Activated CD8-positive, alpha-beta memory T cell treated with anti-CD3 and anti-CD28 coated beads for 48 hours (primary cell): ENCODE measurements at places on chromosomes 3 and 15.

- no peak for DNase-seq
Observed at GRCh38 chr3:147397155-147397874, 9.0 kb downstream of the ZIC4 start.

- no peak for DNase-seq
Observed at GRCh38 chr3:12501360-12502020, 17.2 kb downstream of the TSEN2 start.

GRCh38 chr3:55362210-55362960, 124.7 kb downstream of the WNT5A start:
- DNase-seq, result no peak

DNA sequence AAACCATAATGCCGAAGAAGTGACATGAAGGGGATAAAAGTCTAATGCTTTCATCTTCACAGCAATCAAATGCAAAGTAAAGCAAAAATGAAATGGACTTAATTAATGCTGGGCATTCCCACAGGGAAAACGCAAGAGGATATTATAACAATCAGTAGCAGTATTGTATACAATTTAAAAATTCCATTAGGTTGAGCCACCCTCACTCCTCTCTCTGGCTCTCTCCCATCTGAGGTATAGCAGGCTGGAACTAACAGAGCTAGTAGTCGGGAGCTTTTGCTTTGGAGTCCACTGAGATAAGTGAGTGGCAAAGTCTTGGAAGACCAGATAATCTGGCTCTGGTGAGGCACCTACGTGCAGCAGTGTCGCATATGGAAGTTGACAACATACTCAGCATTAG, 33.9 kb downstream of the DET1 start:
- DNase-seq, result no peak

DNA sequence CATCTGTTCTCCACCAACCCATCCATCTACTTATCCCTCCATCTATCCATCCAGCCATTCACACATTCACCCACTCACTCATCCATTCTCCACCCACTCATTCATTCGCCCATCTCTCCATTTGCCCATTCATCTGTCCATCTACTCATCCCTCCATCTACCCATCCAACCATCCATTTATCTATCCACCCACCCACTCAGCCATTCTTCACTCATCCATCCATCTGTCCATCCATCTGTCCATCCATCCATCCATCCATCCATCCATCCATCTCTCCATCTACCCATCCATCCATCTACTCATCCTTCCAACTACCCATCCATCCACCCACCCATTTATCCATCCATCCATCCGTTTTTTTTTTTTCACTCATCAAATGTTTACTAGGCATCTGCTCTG, 13.9 kb downstream of the FAM3D start:
- no peak for DNase-seq

- no peak for DNase-seq
Observed at GRCh38 chr3:86991840-86992435, 989 bp upstream of the VGLL3 start.

DNA sequence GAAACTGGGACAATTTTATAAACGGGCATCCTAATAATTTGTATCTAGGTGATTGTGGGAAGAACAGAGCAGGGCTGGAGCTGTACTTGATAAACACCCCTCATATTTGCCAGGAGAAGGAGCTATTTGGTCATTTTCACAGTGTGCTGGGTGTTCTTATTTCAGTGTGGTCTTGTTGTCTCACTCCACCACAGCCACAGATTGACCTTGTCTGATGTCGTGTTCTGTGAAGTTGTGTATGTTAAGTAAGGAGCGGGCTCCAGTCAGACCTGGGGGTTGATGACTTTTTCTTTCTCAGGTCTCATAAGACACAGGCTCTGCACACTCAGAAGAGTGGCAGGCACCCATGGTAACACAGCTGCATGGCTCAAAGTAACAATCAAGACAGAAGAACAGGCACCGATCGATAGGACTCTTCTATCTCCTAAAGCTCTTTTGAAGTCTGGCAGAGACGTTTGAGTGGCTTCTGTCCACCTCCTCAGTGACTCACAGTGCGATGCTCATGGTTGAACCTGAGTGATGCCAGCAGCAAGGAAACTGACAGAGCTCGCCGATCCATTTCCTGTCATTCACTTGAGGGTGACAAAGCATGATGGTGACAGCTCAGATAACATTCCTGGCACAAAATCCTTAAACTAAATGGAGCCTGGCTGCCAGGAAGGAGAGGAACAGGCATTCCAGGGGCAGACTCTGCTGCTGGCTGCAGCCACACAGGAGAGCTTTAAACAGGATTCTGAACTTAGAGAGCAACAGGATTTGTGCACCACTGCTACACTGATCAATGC, 20.8 kb downstream of the DPH3 start:
- no peak for DNase-seq

DNA sequence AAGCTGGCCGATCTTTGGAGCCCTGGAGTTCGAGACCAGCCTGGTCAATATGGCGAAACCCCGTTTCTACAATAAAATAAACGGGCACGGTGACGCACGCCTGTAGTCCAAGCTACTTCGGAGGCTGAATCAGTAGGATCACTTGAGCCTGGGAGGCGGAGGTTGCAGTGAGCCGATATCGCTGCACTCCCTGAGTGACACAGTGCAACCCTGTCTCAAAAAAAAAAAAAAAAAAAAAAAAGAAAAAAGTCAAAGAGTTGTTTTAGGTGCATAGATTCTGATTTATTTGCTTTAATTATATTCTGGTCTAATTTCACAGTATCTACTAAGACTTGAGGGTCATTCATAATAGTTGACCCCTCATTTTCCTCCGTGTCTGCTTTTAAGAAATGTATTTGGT, 1.7 kb downstream of the ARL13B start:
- no peak for DNase-seq

- DNase-seq, result no peak
Observed at GRCh38 chr3:9810433-9810770, 340 bp downstream of the TTLL3 start.

DNA sequence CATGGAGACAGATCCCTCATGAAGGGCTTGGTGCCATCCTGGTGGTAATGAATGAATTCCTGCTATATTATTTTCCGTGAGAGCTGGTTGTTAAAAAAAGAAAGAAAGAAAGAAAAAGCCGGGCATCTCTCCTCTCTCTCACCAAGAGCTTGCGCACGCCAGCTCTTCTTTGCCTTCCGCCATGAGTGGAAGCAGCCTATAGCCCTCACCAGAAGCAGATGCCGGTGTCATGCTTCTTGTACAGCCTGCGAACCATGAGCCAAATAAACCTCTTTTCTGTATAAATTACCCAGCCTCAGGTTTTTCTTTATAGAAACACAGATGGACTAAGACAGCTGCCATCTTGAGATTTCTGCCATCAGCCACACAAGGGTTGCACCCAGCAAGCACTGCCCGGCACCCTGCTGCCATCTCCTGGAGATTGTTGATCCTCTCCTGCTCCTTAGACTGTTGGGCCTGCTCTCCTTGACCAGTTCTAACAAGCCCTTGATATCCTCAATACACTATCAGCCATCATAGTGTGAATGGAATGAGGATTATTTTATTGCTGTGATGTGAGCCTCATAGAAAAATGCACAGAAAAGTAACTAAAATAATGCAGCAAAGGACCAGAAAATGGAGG, 3.5 kb upstream of the AHSG start:
- DNase-seq, result no peak

- DNase-seq, result no peak
Observed at GRCh38 chr3:140510303-140510861, 167.5 kb upstream of the TRIM42 start.

- no peak for DNase-seq
Observed at GRCh38 chr15:74414081-74414580, 19.6 kb downstream of the SEMA7A start.

- no peak for DNase-seq
Observed at GRCh38 chr3:112117841-112118571, 15.0 kb downstream of the GCSAM start.

DNA sequence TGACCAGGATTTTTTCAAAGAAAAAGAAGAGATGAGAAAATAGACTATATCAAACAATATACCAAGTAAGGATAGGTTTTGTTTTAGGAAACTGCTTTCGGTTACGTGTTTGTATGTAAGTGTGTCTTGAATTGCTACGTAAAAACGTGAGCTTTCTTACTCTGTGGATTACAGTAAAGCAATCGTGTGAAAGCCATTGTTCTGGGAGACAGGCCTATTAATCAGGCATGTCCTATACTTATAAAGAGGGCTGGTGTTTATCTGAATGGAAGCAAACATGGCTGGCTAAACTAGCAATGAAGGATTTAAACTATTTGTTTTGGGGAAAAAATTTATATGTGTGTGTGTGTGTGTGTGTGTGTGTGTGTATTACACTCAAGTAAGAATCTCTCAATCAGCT, 2.6 kb downstream of the EHHADH start:
- no peak for DNase-seq

- no peak for DNase-seq
Observed at GRCh38 chr15:81942655-81943195, 103.1 kb downstream of the MEX3B start.

GRCh38 chr15:33987444-33987843, 19.1 kb downstream of the CHRM5 start:
- no peak for DNase-seq

- no peak for DNase-seq
Observed at GRCh38 chr3:87793337-87793877, 265.4 kb downstream of the CGGBP1 start.

- DNase-seq, result no peak
Observed at GRCh38 chr15:67329984-67330733, 75.6 kb downstream of the IQCH start.

GRCh38 chr3:114308830-114309229, 15.0 kb downstream of the TIGIT start:
- no peak for DNase-seq

DNA sequence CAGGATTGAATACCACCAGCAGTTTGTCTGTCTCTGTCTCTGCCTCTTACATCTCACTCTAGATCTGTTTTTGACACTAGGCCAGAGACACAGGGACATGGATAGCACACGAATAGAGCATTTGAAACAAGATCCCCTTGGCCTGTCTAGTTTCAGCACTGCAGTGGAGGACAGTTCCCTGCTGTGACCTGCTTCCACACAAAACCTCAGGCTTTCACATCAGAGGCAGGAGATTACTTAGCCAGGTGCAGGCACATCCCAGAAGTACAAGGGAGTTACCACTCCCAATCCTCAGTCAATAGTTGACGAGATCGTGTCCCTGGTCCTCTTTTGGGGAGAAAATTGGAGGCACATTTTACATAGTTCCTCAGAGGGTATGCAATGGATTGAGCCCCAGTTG, 34.0 kb upstream of the CCK start:
- no peak for DNase-seq

DNA sequence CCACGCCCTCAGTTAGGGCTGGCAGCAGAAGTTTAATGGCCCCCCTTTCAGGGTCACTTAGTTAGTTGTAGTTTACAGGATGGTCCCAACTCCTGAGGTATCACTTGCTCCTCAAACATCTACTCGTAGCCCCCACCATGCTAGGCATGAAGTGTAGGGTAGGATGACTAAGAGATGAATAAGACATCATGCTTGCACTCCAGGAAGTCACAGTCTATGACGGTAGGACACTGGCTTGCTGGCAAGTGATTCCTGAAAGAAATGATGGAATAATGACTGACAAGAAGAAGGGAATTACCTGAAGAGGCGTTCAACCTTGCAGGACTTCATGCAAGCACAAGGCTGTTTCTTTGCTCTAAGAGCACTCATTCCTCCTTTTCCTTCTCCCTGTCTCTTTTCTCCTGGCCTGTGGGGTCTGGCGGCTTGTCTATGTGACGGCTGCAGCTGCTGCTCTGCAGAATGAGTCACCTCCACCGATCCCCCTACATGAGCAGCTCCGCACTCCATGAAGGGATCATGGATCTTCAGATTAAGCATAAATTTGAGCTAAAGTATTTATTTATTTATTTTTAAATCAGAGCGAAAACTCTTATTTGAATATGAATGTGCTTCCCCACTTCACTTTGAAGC, 82.9 kb upstream of the BOC start:
- DNase-seq, result no peak

- DNase-seq, result no peak
Observed at GRCh38 chr15:74768099-74768770, 13.6 kb upstream of the CSK start.

- no peak for DNase-seq
Observed at GRCh38 chr15:71790081-71790480, 20.3 kb upstream of the NR2E3 start.

DNA sequence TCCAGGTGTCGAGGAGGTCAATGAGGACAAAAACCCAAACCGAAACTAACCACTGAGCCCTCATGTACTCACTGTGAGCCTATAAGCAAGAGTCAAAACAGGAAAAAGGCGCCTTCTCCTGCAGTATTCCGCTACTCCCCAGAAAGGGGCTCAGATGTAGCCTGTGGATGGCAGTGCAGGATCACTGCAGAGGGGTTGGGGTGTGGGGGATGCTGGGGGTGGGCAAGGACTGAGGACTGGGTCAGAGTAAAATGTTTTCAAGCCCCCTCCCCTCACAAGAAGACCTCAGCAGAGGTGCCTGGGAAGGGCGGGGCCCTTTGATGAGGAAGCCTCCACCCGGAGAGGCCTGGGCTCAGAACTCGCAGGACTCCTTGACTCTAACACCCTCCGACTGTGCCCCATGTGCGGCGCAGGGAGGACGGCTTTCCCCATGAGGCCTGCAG, 170.1 kb downstream of the OSBPL10 start:
- DNase-seq, result no peak

- no peak for DNase-seq
Observed at GRCh38 chr3:32410367-32411246, 19.0 kb downstream of the CMTM7 start.

- no peak for DNase-seq
Observed at GRCh38 chr3:178508443-178508825, 27.8 kb upstream of the KCNMB2 start.

GRCh38 chr15:89898614-89899294, 5.0 kb upstream of the AP3S2 start:
- no peak for DNase-seq

GRCh38 chr15:90885432-90886290, 1.4 kb downstream of the FES start:
- peak; percentile 73 for DNase-seq

DNA sequence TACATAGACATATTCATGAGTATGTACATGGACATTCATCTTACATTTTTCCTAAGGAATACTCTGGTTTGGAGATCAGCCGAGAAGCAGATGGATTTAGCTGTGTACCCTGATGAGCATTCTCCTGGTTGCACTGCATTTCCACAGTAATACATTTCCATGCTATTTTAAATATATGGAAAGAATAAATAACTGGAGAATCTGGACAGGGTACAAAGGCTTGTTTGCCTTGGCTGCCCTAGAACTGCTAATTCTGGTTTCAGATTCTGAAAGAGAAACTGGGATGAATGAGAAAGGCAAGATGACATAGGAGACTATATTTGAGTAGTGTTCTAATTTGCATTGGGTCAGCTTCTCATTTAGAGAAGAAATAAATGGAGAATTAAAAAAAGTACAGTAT, 190.8 kb upstream of the FAM3D start:
- no peak for DNase-seq

DNA sequence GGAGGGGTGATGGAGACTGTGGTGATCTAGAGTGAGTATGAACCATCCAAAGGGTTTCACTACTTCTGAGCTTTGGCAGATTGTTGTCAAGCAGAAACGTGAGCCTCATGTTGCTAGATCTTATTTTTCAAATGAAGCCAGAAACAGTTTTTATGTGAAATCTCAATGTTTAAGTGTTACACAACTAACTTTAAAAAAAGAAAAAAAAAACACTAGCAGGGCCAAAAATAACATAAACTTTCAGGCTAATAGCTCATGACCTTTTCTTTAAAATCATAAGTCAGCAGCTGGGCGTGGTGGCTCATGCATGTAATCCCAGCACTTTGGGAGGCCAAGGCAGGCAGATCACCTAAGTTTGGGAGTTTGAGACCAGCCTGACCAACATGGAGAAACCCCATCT, 2.1 kb upstream of the HTR3D start:
- no peak for DNase-seq

- no peak for DNase-seq
Observed at GRCh38 chr15:63764124-63764803, 69.5 kb downstream of the HERC1 start.
